Osteoblast (primary cell): ENCODE measurements at places on chromosomes 12 and 14. TPM values are rescaled to one million over a fixed set of nuclear protein-coding genes. Genes with fewer than 3 reads are reported as not detected.

LPAR5 gene
- total RNA-seq: under 0.01 TPM in 1 of 2 replicates, not detected in the other

PITPNM2 gene
- total RNA-seq: 3.3 and 6.5 TPM in 2 replicates

PLEKHD1 gene
- total RNA-seq: under 0.01 TPM in 2 replicates

IFNG-AS1 gene
- under 0.01 and 0.29 TPM in 2 replicates for total RNA-seq

MSI1 gene
- under 0.01 TPM in 2 replicates for total RNA-seq

C12orf54 gene
- total RNA-seq: not detected in 2 replicates

MED13L gene
- total RNA-seq: 359 and 476 TPM in 2 replicates

FAR2 gene
- 7.7 and 10.5 TPM in 2 replicates for total RNA-seq

WNT1 gene
- not detected in 2 replicates for total RNA-seq

TMPRSS12 gene
- total RNA-seq: not detected in 2 replicates

HOXC5 gene
- 1.8 and 2.1 TPM in 2 replicates for total RNA-seq

SLC10A1 gene
- total RNA-seq: not detected in 2 replicates

SERPINA9 gene
- total RNA-seq: under 0.01 and 0.29 TPM in 2 replicates

TMEM52B gene
- total RNA-seq: not detected in 2 replicates

FOXA1 gene
- total RNA-seq: 0.36 TPM in 1 of 2 replicates, not detected in the other

BDKRB2 gene
- total RNA-seq: 4.1 and 7.6 TPM in 2 replicates

OGFOD2 gene
- 6.5 and 8.3 TPM in 2 replicates for total RNA-seq

P2RX2 gene
- total RNA-seq: not detected in 2 replicates

TBX3 gene
- 11.9 and 14.1 TPM in 2 replicates for total RNA-seq

TBC1D30 gene
- total RNA-seq: 0.29 and 0.72 TPM in 2 replicates

CLEC4D gene
- not detected in 2 replicates for total RNA-seq

ARHGAP9 gene
- total RNA-seq: 0.29 and 0.36 TPM in 2 replicates

MIPOL1 gene
- 9.0 and 9.7 TPM in 2 replicates for total RNA-seq

PLD4 gene
- total RNA-seq: not detected in 2 replicates

UNC79 gene
- under 0.01 TPM in 2 replicates for total RNA-seq

NOVA1 gene
- total RNA-seq: 0.36 TPM in 1 of 2 replicates, not detected in the other

NELL2 gene
- total RNA-seq: not detected in 2 replicates

KCNK10 gene
- total RNA-seq: under 0.01 TPM in 2 replicates

RFX4 gene
- not detected in 2 replicates for total RNA-seq

KRT6A gene
- total RNA-seq: under 0.01 and 0.72 TPM in 2 replicates

SLC25A21 gene
- 0.29 and 0.72 TPM in 2 replicates for total RNA-seq

ZBTB39 gene
- total RNA-seq: 4.4 and 4.7 TPM in 2 replicates

NANOG gene
- total RNA-seq: under 0.01 TPM in 1 of 2 replicates, not detected in the other

MYH6 gene
- total RNA-seq: under 0.01 TPM in 1 of 2 replicates, not detected in the other

PNN gene
- 11.5 and 13.4 TPM in 2 replicates for total RNA-seq

KRT80 gene
- total RNA-seq: 0.59 and 0.72 TPM in 2 replicates

ADSS1 gene
- 2.1 and 4.3 TPM in 2 replicates for total RNA-seq

DIO3 gene
- total RNA-seq: not detected in 2 replicates

MYBPC1 gene
- not detected in 2 replicates for total RNA-seq

TMEM132D gene
- not detected in 2 replicates for total RNA-seq

CABP1 gene
- total RNA-seq: not detected in 2 replicates

PLCZ1 gene
- total RNA-seq: not detected in 2 replicates

SDS gene
- under 0.01 TPM in 1 of 2 replicates, not detected in the other for total RNA-seq

SDR9C7 gene
- not detected in 2 replicates for total RNA-seq

ANKRD33 gene
- total RNA-seq: not detected in 2 replicates

TECPR2 gene
- total RNA-seq: 13.0 and 13.3 TPM in 2 replicates

ARMH4 gene
- 10.9 and 14.1 TPM in 2 replicates for total RNA-seq

TAS2R7 gene
- not detected in 2 replicates for total RNA-seq

MMP14 gene
- total RNA-seq: 580 and 649 TPM in 2 replicates

KRT6C gene
- not detected in 2 replicates for total RNA-seq

FGF6 gene
- total RNA-seq: not detected in 2 replicates
